ENCODE measurements at places on chromosomes 7 and 10.

- no peak for DNase-seq
Measured at GRCh38 chr10:81136261-81136660, 598.6 kb downstream of the SH2D4B start.

DNA sequence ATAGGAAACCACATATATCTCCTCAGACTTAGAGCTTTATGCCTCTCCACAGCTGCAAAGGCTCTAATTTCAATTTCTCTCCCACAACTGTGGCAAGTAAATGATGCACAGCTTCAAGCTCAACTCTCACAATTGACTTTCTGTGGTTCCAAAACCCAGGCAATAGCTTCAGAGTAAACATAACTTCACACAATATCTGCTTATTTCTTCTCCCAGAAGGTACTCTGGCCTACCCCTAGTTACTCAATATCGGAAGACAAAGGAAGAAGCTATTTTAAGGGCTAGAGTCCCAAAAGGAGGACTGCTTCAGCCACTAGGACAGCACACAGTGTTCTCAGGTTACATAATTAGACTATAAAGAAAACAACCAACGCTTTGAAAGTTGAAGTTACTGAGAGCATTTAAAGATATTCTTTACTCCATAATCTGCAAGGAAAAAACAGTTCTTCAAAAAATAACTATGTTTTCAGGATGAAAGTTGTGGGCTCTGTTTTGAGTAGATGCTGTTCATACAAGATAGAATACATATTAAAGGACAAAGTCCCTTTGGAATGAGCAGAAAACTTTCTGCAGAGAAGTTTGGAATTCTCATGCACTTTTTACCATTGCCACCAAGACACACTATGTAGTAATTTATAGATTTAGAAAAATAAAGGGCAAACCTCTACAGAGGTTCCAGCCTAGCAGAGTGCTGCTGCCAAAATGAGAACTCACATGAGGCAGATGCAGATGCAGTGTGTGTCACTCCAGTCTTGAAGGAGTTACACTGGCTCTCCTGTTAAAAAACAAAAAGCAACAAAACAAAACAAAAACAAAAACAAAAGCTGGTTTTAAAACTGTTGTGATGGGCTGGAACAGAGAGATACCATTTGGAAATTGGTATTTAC, 81.8 kb downstream of the NT5C2 start:
- DNase-seq, result peak; percentile 63

- no peak for DNase-seq
Measured at GRCh38 chr10:95275726-95276366, 15.0 kb downstream of the PDLIM1 start.

DNA sequence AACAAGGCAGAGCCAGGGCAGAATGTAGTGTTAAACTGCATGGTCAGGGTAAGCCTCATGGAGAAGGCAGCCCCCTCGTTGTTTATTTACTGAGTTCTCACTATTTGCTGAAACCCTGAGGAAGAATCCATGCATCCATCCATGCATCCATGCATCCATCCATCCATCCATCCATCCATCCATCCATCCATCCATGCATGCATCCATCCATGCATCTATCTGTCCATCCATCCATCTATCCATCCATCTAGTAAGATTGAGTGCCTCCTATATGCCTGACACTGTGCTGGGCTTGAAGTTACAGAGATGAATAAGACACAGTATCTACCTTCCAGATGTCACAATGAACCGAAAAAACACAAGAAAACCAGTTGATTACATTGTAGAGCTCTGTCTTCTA, 201.4 kb upstream of the AGK start:
- no peak for DNase-seq

DNA sequence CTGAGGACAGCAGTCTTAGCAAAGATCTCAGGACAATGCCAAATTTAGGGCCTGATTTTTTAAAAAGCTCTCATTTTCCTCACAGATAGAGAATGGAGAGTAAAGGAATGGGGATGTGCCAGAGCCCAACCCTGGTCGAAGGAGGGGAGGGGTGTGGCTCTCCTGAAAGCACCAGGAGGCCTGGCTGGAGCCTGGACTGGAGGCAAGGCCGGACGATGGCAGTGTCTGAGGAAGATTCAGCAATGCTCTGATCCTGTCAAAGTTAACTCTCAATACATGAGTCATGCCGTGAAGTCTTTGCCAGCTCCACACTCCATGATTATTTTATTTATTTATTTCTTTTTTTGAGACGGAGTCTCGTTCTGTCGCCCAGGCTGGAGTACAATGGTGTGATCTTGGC, 108.3 kb downstream of the UPF2 start:
- no peak for DNase-seq

GRCh38 chr10:99450624-99451498, 20.4 kb upstream of the GOT1 start:
- DNase-seq, result no peak
